Activated gamma-delta T cell treated with Interleukin-2 at 50 U/mL for 16 hours (primary cell): ENCODE measurements at places on chromosomes 4 and X.
A peak's percentile ranks its signal among the peaks of the same experiment; 100 is the strongest.

DNA sequence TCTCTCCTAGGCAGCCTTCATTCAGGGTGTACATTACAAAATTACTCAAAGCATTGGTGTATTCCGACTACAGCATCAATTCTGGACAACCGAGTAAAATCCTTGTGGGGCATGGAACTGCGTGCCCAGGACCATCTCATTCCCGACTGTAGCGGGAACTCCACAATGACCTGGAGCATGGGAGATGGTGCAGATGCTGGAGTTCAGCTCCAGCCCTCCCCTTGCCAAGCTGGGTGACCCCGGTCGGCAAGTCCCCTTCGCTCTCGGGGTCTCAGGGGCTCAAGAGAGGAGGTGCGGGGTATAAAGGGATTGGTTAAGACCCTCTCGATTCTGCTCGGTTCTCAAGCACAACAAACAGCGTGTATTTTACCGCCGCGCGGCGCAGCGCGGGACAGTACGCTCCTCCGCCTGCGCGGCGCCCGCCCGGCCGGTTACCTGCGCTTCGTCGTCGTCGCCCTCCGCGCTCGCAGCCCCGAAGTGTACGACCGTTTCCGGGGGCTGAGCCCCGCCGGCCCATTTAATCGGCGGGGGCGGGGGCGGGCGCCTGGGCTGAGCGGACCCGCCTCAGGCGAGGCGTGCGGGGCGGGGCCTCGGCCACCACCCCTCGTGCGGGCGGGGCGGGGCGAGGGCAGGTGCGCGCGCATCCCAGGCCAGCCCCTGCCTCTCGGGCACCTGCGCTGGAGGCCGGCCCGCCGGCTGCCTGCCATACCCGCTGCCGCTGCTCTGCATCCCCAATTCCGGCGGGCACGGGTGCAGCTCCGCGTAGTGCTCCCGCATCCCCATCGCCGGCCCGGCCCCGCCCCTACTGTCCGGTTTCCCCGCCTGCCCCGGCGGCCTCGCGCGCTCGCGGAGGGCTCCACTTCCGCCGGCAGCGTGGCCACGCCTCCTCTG, at the start of gene G6PD:
TSS of gene G6PD (minus strand) at position 493 of the 891 bp plus-strand sequence. CDS start 691 bp downstream, outside the sequence.
- DNase-seq: peak; percentile 75

GRCh38 chrX:3527166-3527565, 180.7 kb upstream of the MXRA5 start:
- DNase-seq: no peak

DNA sequence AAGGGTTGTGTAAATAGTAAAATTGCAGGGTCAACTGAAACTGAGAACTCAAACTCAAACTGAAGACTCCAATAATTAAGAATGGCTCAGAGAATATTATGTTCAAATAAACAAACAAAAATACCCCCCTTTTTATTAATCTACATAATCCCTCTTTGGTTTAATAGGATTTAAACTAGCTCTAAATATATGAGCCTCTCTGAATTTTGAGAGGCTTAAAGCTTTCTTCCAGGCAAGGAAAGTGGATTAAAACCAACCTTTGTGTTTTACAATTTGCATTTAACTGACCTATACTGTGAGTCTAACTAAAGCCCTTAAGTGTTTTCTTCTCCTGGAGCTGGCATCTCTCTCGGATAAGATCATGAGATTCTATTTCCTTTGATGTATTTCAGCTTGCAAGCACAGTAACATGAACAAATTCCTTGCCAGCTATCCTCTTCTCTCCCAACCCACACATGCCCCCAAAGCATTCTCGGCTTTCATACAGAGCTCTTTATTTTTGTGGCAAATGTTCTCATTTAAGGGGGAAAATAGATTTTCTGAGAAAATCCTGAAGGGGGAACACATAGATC, 1310.8 kb upstream of the AGA start:
- no peak for DNase-seq

GRCh38 chr4:151223465-151223864, 53.5 kb upstream of the PRSS48 start:
- no peak for DNase-seq

- no peak for DNase-seq
Observed at GRCh38 chrX:46812445-46812844, 24.4 kb upstream of the RP2 start.

GRCh38 chr4:102139932-102140331, 205.3 kb downstream of the SLC39A8 start:
- no peak for DNase-seq

DNA sequence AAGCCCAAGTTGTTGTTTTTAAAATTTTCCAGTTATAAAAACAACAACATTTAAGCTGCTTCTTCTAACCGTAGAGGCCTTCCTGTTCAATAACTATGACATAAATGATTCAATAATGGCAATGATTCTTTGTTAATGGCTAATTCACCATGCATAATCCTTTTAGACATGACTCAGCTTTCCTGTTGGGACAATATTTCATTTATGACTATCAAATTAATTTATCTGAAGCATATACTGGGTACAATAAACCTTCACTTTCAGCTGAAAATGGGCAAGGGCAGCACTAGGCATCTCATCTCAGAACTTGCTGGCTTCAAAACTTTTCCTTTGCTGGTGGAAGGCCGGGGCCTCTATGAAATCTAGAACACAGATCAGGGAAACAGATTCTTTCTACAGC, 38.9 kb downstream of the TBC1D9 start:
- no peak for DNase-seq

- DNase-seq: no peak
Observed at GRCh38 chrX:130395341-130395740, 6.4 kb upstream of the RBMX2 start.

DNA sequence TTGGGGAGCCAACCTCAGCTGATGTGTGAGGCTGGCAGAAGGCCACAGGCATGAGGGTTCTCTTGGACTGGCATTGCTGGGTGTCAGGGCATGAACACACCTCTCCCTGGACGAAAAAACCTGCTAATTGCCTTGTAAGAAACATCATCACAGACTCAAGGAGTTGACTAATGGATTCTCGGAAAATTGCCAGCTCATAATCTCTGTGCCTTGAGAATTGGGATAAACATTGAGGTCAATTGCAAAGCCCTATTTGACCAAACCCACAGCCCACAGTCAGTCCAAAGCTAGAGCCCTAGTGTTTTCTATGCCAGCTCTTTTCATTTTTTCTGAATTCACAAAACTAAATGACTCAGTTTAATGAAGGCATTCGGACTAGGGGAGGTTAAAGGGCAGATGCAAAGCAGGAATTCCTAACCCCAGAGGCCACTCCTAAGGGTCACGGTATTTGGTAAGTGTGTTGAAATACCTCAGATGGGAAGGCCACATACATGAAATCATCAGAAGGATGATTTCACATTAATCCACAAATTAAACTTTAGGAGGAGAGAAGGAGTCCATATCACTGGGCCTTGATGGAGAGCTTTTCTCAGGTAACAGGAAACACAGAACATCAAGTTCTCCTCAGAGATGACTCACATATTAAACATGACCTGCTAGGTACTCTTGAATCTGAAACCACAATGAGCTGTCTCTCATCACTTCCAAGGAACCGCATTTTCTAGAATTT, 39.0 kb upstream of the RASL11B start:
- DNase-seq: no peak

DNA sequence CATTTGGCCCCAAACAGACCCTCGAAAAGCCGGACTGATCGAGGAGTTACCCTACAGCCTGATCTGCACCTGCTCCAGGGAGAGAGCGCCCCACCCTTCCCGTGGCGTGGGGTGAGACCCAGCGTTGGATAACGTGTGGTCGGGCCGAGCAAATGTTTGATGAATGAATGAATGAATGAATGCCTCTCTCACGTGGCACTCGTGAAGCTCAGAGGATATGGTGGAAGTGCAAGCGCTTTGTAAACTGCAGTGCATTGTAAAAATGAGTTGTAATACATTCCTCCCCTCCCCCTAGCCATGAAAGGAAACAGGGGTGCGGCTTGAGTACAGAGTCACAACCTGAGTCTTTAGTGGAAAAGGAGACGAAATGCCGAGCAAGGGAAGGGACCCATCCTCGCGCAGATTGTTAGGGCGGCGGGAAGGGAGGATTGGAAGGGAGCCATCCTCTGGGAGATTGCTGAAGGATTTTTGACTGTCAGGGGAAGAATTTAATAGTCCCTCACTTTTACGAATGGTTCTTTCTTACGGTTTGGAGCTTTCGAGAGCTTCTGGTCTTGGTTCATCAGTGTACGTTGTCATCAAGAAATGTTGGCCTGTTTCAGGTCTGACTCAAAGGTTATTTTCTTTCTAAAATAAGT, 772 bp upstream of the FBXW7 start:
- DNase-seq: no peak

- DNase-seq: no peak
Observed at GRCh38 chr4:42237451-42237850, 85.0 kb upstream of the BEND4 start.

DNA sequence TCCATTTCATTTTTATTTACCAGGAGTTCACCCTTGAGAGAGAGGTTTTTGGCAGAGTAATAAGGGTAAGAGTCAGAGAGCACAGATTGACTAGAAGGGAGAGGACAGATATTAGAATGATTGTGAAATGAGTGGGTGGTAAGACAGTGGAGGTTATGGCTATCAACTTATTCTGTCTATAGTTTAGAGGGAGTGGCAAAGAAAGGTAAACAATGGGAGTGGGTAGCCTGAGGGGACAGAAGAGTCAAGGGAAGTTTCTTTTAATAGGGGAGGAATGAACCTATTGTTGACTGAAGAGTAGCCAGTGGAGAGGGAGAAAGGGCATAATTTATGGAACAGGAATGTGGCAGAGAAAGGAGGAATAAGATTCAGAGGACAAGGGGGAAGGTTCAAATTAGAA, 186.5 kb upstream of the NRK start:
- no peak for DNase-seq

GRCh38 chrX:40012868-40013265, 84.9 kb downstream of the BCOR start:
- DNase-seq: no peak

DNA sequence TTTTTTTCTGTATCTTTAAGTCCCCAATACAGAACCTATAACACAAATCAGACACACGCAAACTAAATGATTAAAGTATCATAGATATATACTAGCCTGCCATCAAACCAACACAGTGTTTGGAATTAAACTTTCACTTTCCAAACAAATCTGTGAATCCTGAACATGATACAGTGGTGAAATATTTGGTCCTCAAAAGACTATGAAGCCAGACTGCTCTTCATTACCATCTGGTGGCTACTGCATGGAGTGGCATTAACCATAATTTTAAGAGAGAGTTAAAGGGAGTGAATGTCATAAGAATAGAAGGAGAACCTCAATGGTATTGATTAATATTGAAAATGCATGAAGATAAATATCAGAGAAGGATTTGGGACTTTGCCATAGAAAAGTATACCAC, 9.2 kb upstream of the GABRA4 start:
- no peak for DNase-seq

DNA sequence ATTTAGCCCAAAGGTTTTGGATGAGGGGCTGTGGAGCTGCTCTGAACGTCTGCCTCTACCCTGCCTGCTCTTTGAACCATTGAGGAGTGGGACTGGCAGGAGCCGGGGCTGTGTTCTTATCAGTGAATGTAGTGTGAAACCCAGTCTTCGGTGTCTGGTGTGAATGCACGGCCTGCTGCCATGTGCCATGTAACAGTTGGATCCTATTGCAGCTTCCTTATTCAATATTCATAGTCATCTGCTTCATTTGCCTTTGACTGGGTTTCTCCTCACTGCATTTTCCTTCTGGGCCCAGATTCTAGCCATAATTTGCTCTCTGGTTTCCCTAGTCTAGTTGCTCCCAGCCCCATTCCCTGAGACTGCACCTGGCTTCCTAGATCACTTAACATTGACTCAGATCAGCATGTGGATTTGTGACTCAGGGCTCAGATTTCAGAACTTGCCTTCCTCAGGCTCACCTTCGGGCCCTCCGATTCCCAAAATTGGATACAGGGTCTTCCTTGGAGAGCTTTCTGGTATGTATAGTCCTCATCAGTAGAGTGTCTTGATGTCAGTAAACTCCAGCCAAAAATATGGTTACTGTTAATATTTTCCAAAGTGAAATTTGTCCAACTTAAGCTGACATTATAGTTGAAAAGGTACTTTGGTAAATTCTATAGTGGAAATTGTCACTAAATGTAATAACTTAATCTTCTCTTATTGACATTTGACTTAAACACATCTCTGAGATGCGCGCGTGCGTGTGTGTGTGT, 94.0 kb upstream of the DDIT4L start:
- no peak for DNase-seq

DNA sequence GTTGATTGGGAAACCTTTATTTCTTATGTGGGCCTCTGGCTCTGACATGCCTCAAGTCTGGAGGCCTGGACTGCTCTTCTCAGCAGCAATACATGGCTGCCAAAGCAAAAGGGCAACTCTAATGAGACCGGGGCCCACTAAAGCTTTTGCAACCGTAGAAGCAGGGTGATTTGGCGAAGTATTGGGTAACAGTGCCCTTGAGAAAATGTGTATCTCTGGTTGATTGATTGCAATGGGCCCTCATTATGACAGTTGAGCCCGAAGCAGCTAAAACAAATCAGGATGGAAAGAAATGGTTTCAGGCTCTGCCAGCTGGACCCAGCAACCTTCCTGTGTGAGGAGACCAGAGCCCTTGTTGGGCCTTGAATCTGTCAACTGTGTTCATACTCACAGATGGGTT, 73.4 kb downstream of the CLCN4 start:
- DNase-seq: no peak

DNA sequence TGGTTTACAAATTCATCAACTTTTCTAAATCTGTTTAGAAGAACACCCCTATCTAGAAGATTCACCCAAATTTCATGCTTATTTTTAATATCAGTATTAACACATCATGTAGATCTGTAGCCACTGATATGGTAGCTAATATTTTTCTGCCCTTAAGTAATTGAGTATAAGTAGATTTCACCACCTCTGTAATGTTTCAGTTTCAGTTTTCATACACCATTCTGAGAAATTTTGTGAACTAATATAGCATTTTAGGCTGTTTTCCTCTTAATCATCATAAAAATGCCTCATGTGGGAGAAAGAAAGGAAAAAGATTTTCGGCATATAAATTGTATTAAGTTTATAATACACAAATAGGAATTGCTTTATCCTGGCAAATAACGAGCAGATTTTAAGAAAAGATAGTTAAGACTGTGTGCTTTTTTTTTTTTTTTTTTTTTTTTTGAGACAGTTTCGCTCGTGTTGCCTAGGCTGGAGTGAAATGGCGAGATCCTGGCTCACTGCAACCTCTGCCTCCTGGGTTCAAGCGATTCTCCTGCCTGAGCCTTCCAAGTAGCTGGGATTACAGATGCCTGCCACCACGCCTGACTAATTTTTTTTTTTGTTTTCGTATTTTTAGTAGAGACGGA, 21.4 kb upstream of the RBPJ start:
- no peak for DNase-seq

DNA sequence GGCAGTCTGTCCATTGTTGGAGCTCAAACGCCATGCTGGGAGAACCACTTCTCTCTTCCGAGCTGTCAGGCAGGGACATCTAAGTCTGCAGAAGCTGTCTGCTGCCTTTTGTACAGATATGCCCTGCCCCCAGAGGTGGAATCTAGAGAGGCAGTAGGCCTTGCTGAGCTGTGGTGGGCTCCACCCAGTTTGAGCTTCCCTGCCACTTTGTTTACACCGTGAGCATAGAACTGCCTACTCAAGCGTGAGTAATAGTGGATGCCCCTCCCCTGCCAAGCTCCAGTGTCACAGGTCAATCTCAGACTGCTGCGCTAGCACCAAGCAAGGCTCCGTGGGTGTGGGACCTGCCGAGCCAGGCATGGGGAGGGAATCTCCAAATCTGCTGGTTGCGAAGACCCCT, 145.7 kb downstream of the VSIG4 start:
- no peak for DNase-seq

GRCh38 chr4:70969076-70969475, 24.4 kb upstream of the DCK start:
- DNase-seq: no peak
